Activated naive CD8-positive, alpha-beta T cell treated with anti-CD3 and anti-CD28 coated beads for 36 hours (primary cell): ENCODE measurements at places on chromosomes 11 and 22. TPM values are rescaled to one million over a fixed set of nuclear protein-coding genes. Genes with fewer than 3 reads are reported as not detected.

BEST1 gene
- total RNA-seq = 0.58 TPM

PATE2 gene
- total RNA-seq = not detected

CCDC116 gene
- total RNA-seq = 0.29 TPM

CNGA4 gene
- 0.10 TPM for total RNA-seq

BRSK2 gene
- total RNA-seq = 0.97 TPM

C1QTNF6 gene
- total RNA-seq = 2.7 TPM

TRIOBP gene
- 19.7 TPM for total RNA-seq

RAB36 gene
- total RNA-seq = 0.90 TPM

CADM1 gene
- total RNA-seq = not detected
